ENCODE measurements at places on chromosomes 6 and 20. TPM values are rescaled to one million over a fixed set of nuclear protein-coding genes. Genes with fewer than 3 reads are reported as not detected.

Gene EIF6
- 383 TPM for polyA plus RNA-seq

Gene CABLES2
- 7.4 TPM for polyA plus RNA-seq

- H3K36me3 ChIP-seq: no peaks in the 10 kb centered on the region
- no peak overlapping the region for H3K27ac ChIP-seq
- no peaks in the 10 kb centered on the region for H3K4me1 ChIP-seq
- H3K27me3 ChIP-seq: peaks cover 3% of the 10 kb centered on the region
- no peak overlapping the region for H3K4me3 ChIP-seq
- DNase-seq: no peak
These were observed 251.7 kb upstream of the QKI start for GRCh38 chr6:163162874-163163213.

GRCh38 chr6:163418311-163419029, 4.0 kb downstream of the QKI start:
- H3K36me3 ChIP-seq: no peaks in the 10 kb centered on the region
- peak; percentile 41 for DNase-seq
- H3K4me1 ChIP-seq: peaks cover 30% of the 10 kb centered on the region
- no peaks in the 10 kb centered on the region for H3K27me3 ChIP-seq
- H3K27ac ChIP-seq: peak overlapping the region; percentile 71

- peak; percentile 65 for DNase-seq
- peak overlapping the region; percentile 8 for H3K4me3 ChIP-seq
- H3K27ac ChIP-seq: peak overlapping the region; percentile 98
- H3K36me3 ChIP-seq: peaks cover 6% of the 10 kb centered on the region
- H3K27me3 ChIP-seq: no peaks in the 10 kb centered on the region
- H3K4me1 ChIP-seq: peaks cover 31% of the 10 kb centered on the region
These were observed 71.7 kb downstream of the ATP9A start for GRCh38 chr20:51696304-51697071.

GRCh38 chr6:111254004-111254778, 166.9 kb downstream of the SLC16A10 start:
- no peak overlapping the region for H3K27ac ChIP-seq
- DNase-seq: no peak
- H3K4me1 ChIP-seq: peaks cover 3% of the 10 kb centered on the region
- H3K36me3 ChIP-seq: no peaks in the 10 kb centered on the region

Data from endothelial cell of umbilical vein (primary cell).